ENCODE measurements at places on chromosomes 1 and 21.
A peak's percentile ranks its signal among the peaks of the same experiment; 100 is the strongest.

DNA sequence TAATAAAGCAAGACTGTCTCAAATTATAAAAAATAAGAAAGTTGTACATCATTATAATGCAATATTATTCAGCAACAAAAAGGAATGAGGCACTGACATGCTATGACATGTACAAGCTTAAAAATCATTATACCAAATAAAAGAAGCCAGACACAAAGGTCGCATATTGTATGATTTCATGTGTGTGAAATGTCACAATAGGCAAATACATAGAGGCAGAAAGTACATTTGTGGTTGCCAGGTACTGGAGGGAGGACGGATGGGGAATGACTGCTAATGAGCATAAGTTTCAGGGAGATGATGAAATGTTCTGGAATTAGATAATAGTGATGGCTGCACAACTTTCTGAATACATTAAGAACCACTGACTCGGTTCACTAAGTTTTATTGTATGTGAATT lies 73.6 kb upstream of the NBPF3 start:
- no peak for DNase-seq

DNA sequence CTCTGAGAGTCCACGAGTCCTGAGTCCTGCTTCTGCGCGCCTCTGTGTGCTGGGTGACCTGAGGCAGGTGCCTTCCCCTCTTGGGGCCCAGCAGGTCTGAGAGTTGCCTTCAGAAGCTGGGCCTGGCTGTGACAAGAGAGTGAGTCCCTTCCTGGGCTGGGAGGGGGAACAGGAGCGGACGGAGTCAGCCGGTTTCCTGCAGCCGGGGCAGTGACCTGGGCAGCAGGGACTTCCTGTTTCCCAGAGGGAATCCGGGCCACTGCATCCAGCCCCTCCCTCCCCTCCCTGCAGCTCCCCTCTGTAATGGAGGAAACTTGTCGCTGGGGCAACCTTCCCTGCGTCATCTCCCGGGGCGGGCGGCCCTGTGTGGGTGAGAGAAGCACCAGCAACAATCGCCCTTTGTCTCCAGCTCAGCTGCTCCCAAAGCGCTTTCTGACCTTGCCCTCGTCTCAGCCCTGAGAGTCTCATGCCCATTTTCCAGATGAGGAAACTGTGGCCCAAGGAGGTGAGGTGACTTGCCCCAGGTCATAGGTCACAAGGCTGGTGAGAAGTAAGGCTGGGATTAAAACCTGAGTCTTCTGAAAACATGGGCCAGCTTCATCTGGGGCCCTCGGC lies 61.1 kb downstream of the SDC3 start:
- DNase-seq: peak; percentile 79

GRCh38 chr1:220689666-220690065 lies 497 bp upstream of the C1orf115 start:
- no peak for DNase-seq

GRCh38 chr1:244964112-244964971 lies 100.0 kb upstream of the HNRNPU start:
- peak; percentile 19 for DNase-seq

- no peak for DNase-seq
Measured at GRCh38 chr1:227893300-227893948, 54.3 kb downstream of the WNT9A start.

DNA sequence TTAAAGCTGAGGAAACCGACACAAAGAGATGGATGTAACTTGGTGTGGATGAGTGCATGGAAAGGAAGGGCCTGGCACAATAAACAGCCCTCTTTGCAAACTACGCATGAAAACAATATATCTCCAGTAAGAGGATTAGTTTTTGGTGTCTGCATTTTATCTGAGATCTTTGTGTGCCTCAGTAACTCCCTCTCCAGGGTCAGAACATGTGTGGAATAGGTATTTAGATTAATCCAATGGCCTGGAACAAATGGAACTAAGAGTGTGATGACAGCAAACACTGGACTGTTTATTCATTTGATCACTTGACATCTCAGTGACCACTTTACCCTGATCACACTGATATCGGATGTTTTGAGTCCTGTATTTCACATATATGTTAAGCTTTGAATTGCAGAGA lies 45.3 kb downstream of the AKNAD1 start:
- DNase-seq: no peak

GRCh38 chr21:36149788-36150711 lies 6.6 kb upstream of the DOP1B start:
- peak; percentile 63 for DNase-seq

DNA sequence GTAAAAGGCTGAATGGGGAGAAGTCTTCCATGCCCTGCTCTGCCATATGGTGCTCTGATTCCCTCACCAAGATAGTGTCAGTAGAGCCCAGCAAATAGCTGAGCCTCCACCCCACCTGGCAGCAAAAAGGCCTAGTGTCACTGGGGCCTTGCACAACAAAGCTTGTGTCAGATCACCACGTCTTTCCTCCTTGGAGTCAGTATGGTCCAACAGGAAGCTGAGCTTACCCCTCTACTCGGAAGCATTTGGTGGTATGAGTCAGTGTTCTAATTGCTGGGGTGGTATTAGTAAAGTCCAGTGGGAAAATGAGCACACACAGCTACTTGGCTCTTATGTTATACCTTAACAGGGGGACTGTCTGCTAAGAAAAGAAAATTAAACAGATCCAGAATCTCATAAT lies 18.7 kb upstream of the RRP15 start:
- no peak for DNase-seq

DNA sequence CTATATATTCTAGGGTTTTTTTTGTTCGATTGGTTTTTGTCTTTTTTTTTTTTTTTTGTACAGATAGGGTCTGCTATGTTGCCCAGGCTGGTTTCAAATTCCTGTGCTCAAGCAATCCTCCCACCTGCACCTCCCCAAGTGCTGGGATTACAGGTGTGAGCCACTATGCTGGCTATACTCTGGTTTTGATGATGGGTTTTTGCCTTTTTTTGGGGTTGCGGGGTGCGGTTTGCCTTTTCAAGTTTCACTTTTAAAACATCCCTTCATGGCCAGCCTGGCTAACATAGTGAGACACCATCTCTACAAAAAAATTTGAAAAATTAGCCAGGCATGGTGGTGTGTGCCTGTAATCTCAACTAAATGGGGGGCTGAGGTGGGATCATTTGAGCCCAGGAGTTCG lies 10.0 kb downstream of the KDM5B start:
- no peak for DNase-seq

DNA sequence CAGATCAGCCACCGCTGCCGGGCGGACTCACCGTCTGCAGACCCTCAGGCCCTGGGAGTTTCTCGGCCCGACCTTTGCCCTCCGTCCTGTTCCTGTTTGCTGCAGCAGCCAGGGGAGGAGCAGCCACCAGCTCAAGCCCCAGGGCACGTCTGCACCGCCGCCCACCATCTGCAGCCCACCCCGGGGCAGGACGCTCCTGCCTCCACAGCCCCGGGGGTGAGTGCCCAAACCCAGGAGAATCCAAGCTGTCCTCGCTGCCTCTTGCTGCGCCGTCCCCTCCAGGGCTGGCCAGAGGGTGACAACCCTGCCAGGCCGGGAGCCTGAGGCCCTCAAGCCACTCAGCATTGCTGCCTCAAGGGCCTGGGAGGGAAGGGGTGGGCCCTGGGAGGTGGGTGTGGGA lies 1.2 kb upstream of the SLC25A34 start:
- DNase-seq: no peak

GRCh38 chr1:206133751-206134415 lies 16.7 kb upstream of the AVPR1B start:
- no peak for DNase-seq

DNA sequence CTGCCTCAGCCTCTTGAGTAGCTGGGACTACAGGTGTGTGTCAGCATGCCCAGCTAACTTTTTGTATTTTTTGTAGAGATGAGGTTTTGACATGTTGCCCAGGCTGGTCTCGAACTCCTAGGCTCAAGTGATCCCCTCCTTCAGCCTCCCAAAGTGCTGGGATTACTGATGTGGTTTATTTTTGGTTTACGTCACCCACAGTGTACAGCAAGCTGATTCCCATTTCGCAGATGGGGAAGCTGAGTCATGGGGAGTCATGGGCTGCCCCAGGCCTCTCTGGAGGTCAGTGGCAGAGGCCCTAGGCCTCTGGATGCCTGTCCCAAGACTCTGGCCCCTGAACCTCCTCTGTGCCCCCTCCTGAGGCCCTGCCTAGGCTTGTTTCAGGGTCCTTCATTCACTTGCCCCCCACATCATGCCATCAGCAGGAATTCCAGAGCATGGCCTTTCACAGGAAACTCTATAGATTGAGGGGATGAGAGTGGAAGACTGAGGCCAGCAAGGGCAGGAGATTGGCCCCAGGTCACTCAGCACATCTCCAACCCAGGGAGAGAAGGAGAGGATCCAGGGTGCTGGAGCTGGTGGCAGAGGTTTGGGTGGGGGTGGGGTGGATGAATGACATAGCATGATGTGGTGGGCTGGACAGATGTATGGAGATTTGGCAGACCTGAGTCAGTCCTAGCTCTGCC lies 266.0 kb downstream of the PTPRU start:
- no peak for DNase-seq

GRCh38 chr1:157487504-157487903 lies 64.8 kb downstream of the FCRL5 start:
- no peak for DNase-seq

DNA sequence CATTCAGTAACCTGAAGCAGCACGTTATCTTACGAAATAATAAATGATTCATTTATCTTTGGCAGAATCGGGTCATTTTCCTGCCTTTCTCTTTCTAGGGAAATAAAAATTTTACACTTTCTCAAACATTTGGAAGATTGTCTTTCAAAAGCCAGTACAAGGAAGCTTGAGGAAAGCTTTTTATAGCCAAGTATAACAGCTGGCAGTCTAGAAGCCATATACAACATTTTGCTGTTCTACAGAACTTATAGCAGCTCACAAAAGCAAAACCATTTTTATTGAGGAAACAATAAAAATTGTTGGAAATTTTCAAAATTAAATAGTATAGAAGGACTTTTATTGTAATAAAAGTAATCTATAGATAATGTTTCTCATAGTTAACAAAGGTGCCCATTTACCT lies 448.6 kb downstream of the SMYD3 start:
- DNase-seq: no peak

DNA sequence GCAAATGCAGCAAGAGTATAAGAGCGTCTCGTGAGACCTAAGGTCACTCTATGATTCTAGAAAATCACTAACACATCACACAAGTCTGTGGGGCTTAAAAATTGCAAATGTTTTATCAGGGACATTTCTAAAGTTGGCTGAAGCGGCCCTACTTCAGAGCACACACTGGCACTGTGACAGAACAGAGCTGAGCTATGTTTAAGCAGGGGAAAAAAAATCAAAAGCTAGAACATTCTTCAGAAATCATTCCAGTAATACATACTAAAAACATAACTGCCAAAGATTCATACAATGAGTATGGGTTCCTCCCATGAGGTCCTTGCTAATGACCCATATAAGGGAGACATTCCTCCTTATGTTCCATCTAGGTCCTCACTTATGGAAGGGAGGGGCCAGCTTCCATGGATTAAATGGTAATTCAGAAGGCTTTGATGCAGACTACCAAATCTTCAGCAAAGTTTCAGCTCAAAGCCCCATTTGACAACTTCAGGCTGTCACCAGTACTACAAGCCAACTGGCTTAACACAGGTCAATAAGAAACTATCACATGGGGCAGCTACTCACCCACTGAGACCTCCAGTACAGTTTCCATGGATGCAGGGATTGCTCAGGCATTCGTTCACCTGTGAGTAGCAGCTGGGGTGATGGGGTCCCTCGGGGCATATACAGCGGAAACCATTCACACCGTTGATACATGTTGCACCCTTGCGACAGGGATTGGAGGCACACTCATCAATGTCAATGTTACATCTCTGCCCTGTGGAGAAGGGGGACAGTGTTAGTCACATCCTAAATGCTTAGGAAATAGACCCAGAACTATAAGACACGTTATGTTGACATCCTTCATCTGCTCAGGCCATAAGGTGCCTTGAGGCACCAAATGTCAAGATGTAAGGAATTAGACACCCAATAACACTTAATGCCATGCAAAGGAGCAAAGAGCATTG lies 58.4 kb upstream of the ADAM30 start:
- DNase-seq: no peak

GRCh38 chr1:24793447-24794129 lies 48.3 kb downstream of the CLIC4 start:
- no peak for DNase-seq

- DNase-seq: no peak
Measured at GRCh38 chr1:230818901-230819300, 49.4 kb downstream of the C1orf198 start.

DNA sequence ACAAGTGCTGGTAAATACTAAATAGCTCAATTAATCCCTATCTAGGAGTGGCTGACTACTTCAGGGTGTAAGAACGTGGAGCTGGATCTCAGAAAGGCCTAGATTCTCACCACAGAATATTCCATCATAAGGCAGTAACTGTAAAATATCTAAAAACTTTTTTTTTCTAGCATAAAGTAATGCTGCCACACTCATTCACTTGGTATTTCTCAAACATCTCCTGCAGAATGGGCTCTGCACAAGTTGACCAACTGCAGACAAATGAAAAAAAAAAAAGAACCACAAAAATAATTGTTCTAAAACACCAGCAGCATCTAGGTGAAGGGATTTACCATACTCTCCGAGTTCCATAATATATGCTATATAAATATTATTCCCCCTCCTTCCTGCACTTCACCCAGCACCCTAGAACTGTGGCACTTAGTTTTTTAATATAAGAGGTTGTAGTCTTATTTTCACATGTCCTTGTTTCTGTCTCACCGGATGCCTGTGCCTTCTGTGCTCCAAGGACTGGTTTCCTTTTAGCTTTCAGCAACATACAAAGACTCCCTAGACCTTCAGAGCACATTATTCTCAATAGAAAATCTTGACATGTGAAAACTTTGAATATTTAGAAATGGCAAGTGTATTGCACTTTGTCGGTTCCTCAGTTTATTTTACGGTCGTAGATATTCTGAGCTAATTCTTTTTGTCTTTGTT lies 8.9 kb downstream of the VSIG8 start:
- no peak for DNase-seq

- DNase-seq: no peak
Measured at GRCh38 chr1:220655961-220656740, 34.0 kb upstream of the C1orf115 start.

Measured in midbrain (tissue), 1 donor.